ENCODE measurements at places on chromosomes 2 and 18.
A peak's percentile ranks its signal among the peaks of the same experiment; 100 is the strongest.

GRCh38 chr18:1232867-1233266, 328.2 kb downstream of the ADCYAP1 start:
- DNase-seq = no peak

DNA sequence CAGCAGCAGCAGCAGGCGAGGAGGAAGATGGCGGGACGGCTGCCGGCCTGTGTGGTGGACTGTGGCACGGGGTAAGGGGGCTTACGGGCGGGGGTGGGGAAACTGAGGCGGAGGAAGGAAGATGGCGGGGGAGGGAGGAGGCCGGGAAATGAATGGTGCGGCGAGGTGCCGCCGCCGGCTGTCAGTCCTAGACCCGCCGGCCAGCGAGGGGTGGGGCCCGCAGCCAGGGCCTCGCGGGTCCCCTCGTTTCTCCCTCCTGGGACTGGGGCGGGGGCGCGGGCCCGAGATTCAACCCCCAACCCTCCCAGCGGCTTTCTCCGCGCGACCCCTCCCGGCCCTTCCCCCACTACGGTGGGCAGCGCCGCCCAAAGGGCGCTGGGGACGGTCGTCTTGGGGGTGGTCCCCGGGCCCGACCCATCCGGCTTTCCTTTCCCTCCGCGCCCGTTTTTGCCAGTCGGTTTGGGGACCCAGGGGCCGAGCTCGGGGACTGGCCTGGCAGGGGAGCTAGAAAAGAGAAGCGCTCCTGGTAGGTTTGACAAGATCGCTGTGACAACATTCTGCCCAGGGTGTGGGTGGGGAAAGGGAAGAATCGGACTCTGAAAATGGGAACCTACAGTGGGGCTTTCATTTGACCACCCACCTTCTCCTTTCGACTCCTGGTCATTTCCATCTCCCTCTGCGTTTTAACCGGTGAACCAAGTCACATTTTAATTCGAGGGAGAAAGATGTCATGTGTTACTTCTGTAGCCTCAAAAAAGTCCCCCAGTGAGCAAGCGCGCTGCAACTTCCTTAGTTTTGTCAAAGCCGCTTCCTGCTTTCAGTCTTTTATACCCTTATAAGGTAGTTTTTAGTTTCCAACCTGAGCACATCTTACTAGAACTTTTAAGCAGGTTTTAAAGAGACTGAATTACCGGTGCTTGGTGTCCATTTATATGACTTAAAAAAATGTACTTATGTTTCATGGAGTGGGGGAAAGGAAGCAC, 655 bp downstream of the ACTR3 start:
- peak; percentile 78 for DNase-seq

DNA sequence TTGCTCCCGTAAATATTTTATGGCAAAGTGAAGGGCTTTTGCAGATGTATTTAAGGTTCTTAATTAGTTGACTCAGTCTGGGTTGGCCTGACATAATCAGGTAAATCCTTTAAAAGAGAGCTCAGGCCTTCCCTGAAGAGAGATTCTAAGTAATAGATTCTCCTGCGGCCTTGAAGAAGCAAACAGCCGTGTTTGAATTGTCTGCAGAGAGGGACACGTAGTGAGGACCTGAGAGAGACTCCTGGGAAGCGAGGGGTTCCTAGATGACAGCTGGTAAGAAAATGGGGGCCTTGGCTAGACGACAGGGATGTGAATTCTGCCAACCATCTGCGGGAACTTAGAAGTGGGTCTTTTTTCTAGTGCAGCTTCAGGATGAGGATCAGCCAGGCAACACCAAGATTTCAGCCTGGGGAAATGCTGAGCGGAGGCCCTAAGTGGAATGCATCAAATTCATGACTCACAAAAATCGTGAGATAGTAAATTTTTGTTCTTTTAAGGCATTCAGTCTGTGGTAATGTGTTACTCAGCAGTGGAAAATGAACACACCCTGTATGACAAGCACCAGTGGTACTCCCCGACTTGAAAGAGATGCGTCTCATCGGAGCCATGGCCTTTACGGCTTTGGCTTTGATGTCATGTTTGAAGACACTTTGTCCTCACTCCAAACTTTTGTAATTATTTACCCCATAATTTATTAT, 62.1 kb upstream of the SMIM21 start:
- no peak for DNase-seq

GRCh38 chr2:12675352-12675795, 41.4 kb upstream of the TRIB2 start:
- DNase-seq = no peak

DNA sequence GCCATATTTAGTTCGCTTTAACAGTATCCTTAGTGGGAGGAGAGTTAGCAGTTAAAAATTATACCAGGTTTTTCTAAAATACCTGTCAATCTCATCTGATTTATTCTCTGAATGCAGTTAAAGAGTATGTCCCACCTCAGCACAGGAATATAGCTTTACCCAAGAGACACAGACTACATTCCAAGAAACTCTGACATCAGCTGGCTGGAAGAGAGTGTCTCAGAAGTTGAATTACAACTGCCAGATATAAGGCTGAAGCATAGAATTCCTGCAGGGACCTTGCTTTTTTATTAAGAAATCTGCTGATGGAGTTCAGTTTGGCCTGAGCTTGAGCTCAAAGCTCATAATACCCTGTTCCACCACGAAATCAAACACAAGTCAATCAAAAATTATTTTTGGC, 25.4 kb upstream of the CNTNAP5 start:
- no peak for DNase-seq

- DNase-seq = no peak
These were observed 24.0 kb downstream of the MYO7B start for GRCh38 chr2:127559454-127559853.

GRCh38 chr2:199488772-199489400, 31.1 kb upstream of the SATB2 start:
- DNase-seq = peak; percentile 52

DNA sequence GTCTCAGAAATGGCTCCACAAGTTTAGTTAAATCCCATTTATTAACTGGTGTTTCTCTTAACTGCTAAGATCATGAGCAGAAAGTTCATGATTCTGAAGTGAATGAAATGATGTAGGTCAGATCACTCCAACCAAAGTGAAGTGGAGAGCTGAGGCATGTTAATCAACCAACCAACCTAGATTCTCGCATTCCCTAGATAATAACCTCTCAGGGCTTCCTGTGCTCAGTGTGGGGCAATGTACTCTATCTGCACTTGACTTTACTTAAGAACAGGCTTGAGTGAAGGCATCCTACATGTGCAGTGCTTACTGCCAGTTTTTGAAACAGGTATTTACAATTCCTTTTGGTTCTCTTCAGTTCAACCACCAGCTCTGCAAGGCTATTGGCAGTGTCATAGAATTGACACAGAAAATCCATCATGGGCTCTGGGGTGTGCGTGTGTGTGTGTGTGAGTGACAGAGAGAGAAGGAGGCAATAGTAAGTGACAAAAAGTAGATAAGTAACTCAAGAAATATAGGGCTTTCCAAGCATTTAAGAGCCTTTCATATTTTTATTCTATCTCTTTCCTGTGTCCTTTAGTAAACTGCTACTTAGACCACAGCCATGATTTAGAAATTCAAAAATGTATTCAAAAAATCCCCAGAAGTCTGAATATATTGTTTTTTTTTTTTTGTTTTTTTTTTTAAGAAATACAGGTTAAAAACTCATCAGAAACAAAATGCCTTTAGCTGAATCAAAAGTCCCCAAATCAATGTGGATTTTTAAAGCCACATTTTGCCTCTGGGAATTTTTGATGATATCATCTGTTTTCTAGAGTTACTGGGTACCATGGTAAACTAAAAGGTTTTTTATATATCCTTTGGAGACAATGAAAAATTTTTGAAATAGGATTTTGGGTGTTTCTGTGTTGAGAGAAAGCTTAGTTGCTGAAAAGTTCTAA, 28.6 kb downstream of the DOCK10 start:
- DNase-seq = no peak

- no peak for DNase-seq
These were observed 32.9 kb downstream of the TPRKB start for GRCh38 chr2:73704285-73704684.

Measured in activated T-cell treated with anti-CD3 and anti-CD28 coated beads, Interleukin-2, amount 50 U/mL, for 48 hours (primary cell).